ENCODE measurements at places on chromosomes 1 and 21.

GRCh38 chr1:37850352-37850955, 8.9 kb downstream of the MTF1 start:
- peak; percentile 34 for DNase-seq

DNA sequence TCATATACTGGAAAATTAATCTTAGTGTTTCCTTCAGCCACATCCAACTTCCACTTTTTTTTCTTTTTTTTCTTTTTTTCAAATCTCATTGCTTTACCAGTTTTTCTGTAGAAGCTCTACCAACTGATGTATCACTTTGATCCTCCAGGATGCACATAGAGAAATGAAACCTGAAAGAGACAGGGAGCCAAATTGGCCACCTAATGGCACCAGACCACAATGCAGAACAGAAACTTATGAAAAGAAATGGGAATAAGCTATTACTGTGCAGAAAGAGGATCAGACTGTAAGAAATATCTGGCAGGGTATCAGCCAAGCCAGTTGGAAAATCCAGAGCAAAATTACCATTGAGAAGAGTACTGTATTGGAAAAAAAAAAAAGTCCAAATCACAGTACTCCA, 1514.2 kb downstream of the MRPL39 start:
- DNase-seq, result no peak

DNA sequence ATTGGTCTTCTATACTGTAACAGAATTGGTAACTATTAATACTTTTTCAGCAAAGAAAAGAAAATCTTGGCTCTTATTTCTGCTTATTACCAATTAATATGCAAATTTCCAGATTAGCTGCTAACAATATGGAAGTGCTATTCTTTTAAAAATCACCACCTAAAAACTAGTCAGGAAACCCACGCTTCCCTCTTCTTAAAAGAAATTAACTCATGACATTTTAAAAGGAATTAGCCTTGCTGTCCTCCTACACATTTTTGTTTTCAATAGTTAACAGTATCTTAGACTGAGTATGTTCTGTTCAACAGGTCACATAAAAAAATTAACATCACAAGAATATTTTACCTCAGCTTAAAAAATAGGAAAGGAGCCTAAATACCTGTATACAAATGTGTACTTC, 27.3 kb downstream of the ABL2 start:
- no peak for DNase-seq

DNA sequence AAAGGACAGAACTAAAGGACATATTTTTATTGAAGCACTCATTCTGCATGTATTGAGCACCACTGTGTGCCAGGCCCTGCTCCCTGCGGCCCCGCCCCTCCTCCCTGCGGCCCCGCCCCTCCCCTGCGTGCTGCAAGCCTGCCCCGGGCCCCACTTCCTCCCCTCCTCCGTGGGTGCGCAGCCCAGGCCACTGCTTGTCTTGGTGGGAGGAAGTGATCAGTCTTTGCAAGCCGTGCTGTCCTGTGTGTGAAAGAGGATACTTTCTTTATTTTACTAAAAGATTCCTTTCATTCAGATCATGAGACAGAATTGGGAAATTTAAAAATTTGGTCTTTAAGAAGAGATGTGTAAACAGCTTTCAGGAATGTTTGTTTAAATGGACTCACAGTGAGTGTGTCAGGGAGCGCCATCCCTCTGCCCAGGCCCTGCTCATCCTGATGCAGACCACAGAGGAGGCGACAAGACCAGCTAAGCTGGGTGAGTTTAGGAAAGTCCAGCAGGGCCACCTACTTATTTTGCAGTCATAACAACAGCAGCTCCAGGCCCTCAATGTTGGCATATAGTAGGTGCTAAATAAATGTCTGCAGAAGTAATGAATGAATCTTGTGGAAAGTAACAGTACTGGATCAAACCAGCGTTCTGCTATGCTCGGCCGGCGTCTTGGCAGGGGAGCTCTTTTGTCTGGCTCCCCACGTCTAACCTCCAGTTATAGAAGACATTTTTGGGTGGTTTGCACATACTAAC, 88.3 kb upstream of the SELENON start:
- DNase-seq, result no peak

DNA sequence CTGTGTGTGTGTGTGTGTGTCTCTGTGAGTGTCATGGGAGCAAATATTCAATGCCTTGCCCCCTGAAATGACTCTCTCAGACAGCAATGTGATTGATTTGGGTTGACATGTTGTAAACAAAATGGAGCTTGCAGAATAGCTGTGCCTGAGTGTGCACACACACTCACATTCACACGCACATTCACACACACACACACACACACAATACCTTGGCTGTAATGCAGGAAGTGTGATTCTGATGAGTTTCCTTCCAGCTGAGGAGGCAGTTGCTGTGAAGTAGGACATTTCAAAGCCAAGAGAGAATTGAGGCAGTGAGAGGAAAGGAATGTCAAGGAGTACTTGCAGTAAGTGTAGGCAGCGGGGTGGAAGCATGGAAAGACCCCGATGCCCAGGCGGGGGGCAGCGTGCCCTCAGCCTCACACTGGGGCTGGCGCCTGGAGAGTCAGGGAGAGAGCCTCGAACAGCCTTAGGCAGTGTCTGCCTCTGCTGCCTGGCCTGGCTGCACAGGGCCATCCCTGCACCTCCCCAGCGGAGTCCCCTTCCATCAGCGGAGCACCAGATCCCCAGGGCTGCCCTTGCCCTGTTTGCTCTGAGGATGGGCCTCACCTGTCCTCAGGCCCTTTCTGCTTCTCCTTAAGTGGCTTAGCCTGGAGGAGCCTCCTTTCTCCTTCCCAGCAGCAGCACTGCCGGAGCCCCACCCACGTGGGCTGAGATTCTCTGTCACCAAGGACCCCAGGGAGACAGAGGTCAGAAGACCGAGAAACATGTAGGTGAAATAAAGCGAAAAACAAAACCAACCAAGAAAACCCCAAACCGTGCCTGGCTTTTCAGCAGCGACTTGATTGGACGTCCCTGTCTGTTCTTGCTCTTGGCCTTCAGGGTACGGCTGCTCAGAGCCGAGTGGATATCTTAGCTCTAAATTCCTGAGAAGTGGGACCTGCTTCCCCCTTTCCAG, 9.2 kb downstream of the VASH2 start:
- DNase-seq, result no peak

GRCh38 chr1:209583408-209583807, at the start of gene CAMK1G:
TSS of gene CAMK1G (plus strand) at chr1:209583714. CDS start at chr1:209594984, 11,270 bp downstream.
- peak; percentile 76 for DNase-seq

DNA sequence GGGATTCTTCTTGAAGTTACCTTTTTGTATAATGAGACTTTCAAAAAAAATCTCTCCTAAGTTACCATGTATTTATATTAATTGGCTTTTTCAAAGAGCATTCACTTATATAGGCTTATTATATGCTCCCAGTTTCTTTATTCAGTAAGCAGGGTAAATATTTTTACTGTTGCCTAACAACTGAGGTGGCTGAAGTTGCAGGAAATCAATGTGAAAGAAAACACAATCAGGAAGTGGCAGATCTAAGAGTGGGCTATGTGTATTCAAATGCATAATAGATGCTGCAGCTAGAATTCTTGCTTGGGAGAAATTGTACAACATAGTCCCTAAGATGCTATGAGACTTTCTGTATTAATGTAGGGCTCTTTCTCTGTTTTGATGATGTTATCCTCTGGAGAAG, 606.9 kb downstream of the NUF2 start:
- no peak for DNase-seq

DNA sequence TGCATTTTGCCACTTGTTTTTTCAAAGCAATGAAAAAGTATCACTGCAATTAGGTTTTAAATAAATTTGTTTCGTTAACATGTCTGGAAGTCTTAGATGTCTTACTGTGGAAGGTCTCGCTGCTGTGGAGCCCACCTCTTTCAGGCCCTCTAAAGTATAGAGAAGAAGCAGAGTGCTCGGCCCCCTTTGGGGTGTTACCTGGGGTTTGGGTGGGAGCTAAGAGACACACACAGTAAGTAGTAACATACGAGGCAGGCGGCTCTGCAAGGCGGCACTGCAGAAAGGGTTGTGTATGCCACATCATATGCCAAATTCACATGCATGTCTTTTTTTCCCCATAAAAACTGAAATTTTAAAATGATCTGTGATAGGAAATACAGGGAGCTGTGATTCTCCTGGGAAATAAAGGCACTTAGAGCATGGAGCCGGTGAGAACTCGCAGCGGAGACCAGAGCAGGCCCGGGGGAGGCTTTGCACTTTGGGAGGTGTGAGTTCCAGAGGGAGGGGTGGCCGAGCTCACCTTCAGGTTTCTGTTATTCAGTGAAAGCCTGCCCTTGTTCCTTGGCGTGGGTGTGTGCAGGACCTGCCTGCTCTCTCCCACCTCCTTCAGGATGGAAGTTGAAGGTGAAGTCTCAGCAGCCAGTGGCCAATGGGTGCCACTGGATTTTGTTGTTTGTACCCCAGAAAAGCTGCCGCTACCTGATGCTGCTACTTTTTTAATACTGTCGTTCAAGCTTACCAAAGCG, 35.7 kb upstream of the PWP2 start:
- no peak for DNase-seq

- DNase-seq, result no peak
Measured at GRCh38 chr1:221162352-221162751, 283.1 kb downstream of the HLX start.

- DNase-seq, result peak; percentile 51
Measured at GRCh38 chr1:75265792-75266191, 131.6 kb downstream of the LHX8 start.

- no peak for DNase-seq
Measured at GRCh38 chr1:20125100-20125499, 5.8 kb upstream of the PLA2G2D start.

- no peak for DNase-seq
Measured at GRCh38 chr21:44359396-44359795, 6.0 kb downstream of the TRPM2 start.

- no peak for DNase-seq
Measured at GRCh38 chr21:39084073-39084472, 99.2 kb downstream of the PSMG1 start.

GRCh38 chr1:147264158-147264768, 21.8 kb downstream of the CHD1L start:
- DNase-seq, result peak; percentile 60

DNA sequence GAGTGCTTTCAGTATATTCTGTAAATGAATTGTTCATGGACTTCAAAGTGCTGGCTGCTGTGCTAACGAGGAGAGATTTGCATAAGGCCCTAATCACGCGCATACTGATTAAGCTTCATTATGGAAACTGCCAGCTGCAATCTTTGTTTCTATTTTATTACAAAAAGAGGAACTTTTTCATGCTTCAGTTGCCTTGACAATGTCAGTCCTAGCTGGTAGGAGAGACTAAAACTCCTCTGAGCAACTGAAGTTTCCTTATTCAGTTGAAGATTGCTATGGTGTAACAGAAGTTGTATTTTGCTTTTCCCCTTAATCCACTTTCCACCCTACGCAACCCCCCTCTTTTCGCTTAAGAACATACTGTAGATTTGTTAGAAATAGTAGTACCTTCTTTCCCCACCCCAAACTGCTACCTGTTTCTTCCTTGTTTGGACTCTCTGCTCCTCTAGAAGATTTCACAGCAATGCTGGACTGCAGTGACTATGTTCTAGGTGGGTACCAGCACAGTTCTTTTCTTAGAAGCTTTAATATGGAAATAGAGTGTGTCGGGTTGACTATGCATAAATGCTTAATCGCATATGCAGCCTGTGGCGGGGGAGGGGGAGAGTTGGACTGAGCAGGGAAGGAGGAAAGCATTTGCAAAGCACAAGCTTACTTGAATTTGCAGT, 108.3 kb downstream of the POU2F1 start:
- DNase-seq, result no peak

GRCh38 chr1:232037774-232038388, 411.3 kb downstream of the DISC1 start:
- no peak for DNase-seq

DNA sequence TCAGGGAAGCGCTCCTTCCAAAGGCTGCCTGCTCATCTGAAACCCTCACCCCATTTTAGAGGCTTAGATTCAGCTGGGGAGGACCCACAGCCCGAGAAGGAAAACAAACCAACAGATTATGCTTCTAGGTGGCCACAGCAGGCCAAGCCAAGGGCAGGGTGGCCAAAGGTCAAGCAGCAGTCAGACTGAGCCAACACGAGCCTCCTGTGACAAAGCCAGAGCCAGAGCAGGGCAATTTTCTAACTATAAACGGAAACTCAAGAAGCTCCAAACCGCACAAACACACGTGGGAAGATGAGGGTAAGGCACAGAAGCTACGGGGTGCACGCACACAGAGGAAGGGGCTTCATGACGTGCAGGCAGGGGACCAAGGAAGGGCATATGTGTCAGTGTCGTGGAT, 64.1 kb downstream of the PLEKHA6 start:
- DNase-seq, result no peak

DNA sequence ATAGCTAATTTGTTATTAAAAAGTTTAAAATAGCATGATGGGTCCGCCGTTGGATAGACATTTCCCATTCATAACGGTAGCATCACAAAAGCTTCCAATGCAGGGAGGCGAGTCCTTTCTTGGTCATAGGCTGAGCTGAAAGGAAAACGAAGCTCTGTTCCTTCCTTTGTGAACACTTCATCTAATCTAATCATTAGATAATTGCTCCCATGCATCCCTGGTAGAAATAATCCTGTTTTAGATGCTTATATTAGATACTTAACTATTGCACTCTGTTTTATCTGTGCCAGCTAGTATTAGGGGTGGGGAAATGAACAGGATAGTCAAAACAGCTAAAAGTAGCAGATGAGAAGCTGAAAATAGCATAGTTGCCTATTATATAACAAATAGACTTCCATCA, 215.0 kb downstream of the SLC35F3 start:
- no peak for DNase-seq

GRCh38 chr1:37872692-37873091, 13.3 kb upstream of the MTF1 start:
- DNase-seq, result no peak

DNA sequence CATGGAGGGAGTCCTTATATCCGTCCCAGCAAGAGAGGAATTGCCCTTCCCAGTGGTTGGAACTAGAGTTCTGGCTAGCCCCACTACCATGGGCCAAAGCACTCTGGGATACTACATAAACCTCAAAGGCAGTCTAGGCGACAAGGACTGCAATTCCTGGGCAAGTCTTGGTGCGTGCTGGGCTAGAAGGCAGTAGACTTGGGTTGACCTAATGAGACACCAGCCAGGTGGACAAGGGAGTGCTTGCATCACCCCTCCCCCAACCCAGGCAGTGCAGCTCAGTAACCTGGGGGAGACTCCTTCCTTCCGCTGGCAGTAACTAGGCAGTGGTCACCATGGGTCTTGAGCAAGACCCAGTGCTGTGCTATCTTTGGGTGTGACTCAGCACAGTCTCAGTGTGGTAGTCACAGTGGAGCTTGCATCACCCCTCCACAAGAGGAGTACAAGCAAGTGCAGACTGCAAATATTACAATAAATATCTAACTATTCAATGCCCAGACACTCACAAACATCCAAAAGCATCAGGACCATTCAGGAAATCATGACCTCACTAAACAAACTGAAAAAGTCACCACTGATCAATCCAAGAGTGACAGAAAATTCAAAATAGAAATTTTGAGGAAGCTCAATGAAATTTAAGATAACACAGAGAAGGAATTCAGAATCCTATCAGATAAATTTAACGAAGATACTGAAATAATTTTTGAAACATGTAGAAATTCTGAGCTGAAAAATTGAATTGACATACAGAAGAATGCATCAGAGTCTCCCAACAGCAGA, 84.7 kb upstream of the LYPLAL1 start:
- peak; percentile 96 for DNase-seq
